H7 (cell line): ENCODE measurements at places on chromosomes 12 and 14.

DNA sequence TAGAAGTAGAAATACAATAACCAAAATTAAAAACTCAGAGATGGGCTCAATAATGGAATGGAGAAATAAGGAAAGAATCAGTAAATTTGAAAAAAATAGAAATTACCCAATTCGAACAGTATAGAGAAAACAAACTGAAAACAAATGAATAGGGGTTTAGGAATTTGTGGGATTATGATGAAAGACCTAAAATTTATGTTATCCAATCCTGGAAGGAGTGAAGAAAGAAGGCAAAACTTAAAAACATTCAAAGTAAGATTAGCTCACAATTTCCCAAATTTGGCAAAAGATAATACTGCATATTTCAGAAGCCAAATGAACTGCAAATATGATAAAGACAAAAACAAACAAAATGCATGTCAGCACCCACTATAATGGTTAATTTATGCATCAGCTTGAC lies 177.1 kb downstream of the CCDC91 start:
- no peak for DNase-seq

GRCh38 chr12:13369474-13370056 lies 173.0 kb downstream of the EMP1 start:
- DNase-seq, result no peak

DNA sequence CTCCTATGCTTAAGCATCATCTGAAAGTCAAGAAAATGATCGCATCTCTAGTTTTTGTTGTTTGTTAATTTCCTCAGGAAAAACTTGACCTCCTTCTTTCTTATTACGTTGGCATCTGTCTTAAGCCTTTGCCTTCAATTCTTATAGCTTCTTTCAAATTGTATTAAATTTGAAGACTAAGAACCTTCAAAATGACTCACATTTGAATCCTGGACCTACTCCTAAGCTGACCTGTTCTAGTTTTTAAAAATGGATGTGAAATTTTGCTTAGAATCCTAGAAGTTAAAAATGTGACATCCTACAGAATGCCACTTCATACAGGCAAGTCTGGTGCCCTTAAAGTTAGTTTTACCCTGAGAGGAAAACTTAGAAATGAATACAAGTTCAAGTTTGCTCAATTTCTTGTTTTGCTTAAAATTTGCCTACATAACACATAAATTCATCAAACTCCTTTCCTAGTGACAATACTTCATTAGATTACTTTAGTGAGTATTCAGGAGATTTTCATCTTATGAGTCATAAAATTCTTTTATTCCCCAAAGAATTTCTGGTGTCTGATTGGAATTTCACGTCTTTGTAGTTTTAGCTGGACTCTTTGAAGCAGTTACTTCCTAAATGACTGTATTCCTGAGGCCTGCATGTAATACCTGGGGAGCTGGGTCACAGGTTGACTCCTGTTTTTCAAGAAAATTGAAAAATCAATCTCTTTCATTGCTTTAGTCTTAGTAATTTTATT lies 152.3 kb downstream of the MSRB3 start:
- no peak for DNase-seq

GRCh38 chr14:90561920-90562319 lies 165.1 kb downstream of the CALM1 start:
- DNase-seq, result no peak

GRCh38 chr14:94697773-94698556 lies 71.9 kb downstream of the GSC start:
- DNase-seq, result no peak

GRCh38 chr12:122072031-122072970 lies 6.3 kb upstream of the MLXIP start:
- no peak for DNase-seq

DNA sequence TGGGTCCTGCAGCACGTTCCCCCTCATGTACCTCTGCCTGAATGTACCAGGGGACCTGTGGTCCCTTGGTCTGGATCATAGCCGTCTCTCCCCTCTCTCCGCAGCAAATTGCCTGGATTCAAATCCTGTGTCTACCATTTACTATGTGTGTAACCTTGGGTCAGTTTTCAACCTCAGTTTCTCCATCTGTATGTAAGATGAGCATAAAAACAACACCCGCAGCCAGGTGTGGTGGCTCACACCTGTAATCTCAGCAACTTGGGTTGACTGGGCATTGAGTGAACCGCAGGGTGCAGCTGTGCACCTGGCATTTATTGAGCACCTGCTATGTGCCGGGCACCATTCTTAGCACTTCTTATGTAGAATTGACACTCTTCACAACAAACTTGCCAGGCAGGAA lies 14.1 kb downstream of the CYP46A1 start:
- no peak for DNase-seq

- no peak for DNase-seq
These were observed 103.8 kb downstream of the SLC16A7 start for GRCh38 chr12:59699421-59700152.

- DNase-seq, result no peak
These were observed 278.9 kb upstream of the SOX5 start for GRCh38 chr12:24228371-24228770.

DNA sequence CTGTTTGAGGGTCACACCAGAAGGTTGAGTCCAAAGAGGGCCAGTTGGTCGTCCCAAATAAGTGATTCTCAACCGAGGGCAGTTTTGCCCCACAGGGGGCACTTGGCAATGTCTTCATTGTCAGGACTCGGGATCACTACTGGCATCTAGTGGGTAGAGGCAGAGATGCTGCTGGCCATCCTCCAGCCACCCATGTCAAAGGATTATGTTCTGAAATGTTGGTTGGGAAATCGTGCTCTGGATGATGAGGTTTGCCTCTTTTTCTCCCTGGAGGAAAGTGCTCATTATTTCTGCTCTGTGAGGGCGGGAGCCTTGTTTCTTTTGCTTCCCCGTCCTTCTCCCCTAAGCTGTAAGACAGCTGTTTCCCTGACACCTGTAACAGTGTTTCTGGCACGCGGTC lies 3.6 kb downstream of the ZNF839 start:
- peak; percentile 78 for DNase-seq

GRCh38 chr12:60172266-60173211 lies 576.7 kb downstream of the SLC16A7 start:
- DNase-seq, result no peak

DNA sequence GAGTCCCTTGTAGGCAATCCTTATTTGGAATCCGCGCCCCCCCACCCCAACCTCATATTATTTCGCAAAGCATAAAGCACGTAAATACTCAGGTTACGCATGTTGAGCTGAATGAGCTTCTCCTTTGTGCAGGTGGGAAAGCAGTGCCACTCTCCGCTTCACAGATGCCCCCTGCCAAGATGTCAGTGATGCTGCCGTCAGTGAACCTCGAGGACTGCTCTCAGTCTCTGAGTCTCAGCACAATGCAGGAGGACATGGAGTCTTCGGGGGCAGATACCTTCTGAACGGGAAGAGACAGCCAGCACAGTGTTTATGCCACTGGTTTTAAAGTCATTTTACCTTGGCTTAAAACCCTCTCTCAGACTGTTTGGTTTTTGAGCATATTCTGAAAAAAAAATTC lies 90.1 kb upstream of the DACT1 start:
- DNase-seq, result no peak

DNA sequence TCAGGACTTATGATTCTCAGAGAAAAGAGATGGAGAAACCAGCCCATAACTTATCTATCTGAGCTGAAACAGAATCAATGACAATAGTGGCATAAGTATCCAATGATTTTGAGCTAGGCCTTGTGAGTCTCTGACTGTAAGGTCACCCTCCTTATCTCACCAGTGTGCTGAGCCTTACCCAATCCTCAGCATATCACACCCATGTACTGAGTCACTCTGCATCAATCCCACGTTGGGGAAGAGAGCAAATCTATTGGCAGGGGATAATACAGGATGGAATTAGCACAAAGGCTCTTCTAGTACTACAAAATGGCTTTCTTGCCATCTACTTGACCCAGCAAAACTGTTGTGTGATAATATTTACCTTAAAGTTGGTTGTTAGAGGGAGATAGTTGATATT lies 997.8 kb downstream of the NRXN3 start:
- no peak for DNase-seq

- DNase-seq, result no peak
These were observed 615.8 kb downstream of the SNAPC1 start for GRCh38 chr14:62378057-62378456.

- peak; percentile 97 for DNase-seq
These were observed 2.0 kb downstream of the KHNYN start for GRCh38 chr14:24431569-24432258.

- DNase-seq, result no peak
These were observed 166.6 kb upstream of the CCDC198 start for GRCh38 chr14:57660208-57660607.

DNA sequence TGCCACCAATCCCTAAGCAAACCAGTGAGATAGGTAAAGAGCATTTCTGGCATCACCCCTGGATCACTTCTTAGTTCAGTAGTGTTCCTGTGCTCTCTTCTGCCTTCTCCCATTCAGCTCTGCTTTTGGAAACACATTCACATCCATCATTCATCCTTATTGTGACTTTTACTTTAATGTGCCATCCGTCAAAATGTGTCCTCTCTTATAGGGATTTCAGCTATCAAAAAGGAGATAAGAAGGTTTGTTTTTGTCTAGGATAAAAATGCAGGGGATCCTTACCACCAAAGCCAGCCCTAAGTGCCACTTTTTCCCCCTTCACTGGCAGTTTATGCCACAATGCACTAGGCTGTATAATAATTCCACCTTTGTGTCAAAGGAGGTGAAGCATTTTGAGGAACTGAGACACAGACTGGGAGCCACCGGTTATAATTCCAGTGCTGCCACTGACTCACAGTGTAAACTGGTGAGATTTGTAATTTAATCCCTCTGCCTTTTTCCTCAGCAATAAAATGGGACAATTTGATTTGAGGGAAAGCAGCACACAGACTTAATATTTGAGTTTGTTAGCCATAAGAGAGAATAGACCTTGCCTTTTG lies 158.6 kb downstream of the PAX9 start:
- DNase-seq, result no peak

DNA sequence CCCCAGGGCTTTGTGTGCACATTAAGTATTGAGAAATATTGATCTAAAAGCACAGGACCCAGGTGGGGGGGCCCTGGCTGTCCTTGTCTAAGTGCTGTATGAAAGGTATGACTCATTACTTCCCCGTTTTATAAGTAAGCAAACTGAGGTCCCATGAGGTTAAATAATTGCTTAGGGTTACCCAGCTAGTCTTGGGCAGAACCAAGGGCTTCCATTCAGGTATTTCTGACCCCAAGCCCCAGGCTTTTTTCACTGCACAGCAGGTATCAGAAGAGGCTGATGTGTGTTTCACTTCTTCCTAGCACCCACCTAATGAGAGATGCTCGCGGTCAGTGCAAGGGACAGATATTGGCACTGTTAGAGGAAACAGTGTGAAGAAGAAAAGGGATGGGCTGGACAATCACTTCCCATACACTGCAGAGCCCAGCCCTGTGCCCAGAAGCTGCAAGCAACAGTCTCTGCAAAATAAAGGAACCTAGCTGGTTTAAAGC lies 4.7 kb upstream of the TC2N start:
- no peak for DNase-seq

GRCh38 chr12:8562310-8562709 lies 21.6 kb upstream of the CLEC4E start:
- DNase-seq, result no peak

DNA sequence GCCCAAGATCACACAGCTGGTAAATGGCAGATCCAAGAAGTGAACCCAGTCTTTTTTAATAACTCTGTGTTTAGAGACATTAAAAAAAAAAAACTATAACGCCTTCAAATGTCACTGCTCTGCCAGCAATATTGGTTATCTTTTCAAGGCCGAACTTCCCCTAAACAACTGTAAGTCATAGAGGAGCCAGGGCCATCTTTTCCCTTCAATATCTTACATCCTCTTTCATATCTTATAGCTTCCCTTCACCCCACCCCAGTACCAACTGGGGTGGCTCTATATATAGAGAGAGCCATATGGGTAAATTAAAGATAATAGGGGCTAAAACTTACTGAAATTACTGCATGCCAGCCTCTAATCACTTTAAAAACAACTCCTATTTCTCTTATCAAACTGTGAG lies 100.2 kb downstream of the STAB2 start:
- DNase-seq, result no peak

- DNase-seq, result no peak
These were observed 26.4 kb downstream of the ACTN1 start for GRCh38 chr14:68952531-68953195.

DNA sequence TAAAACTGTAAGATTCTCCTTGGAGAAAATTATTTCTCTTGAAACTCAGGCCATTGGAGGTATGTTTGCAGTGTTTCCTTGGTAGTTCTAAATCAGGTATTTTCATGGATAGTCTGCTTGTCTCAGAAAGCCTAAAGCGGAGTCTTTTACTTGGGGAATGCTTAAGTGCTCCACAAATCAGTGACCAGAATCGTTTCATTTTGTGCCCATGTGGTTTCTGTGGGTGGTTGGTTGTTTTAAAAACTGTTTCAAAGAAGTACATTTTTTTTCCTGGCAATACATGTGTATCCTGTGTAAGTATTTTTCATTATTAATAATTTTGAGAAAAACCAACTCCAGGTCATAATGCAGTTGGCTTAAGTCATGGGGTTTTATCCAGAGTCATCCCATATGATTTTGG lies 33.6 kb downstream of the CCDC91 start:
- no peak for DNase-seq

DNA sequence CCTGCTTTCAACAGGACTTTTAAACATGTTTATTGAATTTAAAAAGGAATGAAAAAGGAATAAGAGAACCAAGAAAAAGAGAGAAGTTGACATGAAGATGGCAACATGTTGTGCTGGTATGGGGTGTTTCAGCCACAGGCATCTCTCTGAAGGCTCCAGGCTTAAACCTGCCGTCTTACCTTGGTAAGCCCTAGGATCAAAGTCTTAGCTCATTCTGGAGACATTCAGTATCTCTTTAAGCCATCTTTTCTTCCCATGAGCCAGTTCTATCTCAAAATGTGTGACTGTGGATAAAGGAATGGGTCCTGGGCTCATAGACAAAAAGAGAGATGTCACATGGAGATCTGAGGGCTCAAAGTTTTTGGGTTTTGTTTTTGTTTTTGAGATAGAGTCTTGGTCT lies 1.6 kb upstream of the TFCP2 start:
- no peak for DNase-seq

DNA sequence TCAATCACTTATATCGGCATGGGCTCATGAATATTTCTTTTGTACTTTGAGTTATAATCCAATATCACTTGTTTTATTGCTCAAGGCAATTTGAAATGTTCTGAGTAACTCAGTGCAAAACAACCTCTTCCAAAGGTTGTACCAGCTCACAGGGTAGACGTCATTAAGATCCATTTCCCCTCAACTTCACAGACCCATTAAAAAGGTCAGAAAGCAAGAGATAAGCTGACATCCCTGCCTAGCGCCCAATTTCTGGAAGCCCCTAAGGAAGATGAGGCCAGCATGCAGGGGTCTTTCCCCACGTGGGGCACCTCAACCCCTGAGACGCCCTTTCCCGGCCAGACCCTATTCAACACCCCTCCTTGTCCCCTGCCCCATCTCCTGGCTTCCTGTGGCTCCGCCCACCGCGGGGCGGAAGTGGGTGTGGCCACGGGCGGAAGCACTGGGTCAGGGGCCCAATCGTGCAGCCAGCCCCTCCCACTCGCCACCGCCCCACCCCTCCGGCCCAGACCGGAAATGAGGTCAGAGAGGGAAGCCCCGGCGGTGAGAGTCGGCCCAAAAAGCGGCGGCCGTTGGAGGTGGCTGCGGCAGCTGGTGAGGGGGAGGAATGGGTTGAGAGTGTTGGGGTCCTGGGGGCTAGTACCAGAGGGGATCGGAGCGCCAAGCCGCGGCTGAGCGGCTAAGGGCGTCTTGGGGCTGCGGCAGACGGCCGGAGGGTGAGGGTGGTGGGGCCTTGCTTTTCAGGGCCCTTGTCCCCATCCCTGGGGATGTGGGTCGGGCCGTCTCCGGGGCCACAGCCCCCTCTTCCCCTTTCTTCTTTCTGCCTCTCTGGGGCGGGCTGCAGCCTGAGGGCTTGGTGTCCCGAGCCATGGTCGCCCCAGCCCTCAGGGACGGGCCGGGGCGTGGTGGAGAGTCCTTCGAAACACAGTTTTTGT lies at the start of gene GPATCH2L:
GPATCH2L (plus strand) TSS at position 525 of the 935 bp plus-strand sequence. CDS start 2,442 bp downstream, outside the sequence.
- DNase-seq, result peak; percentile 99
